MV-4-11 (cell line): ENCODE measurements at places on chromosomes 7 and 10.

DNA sequence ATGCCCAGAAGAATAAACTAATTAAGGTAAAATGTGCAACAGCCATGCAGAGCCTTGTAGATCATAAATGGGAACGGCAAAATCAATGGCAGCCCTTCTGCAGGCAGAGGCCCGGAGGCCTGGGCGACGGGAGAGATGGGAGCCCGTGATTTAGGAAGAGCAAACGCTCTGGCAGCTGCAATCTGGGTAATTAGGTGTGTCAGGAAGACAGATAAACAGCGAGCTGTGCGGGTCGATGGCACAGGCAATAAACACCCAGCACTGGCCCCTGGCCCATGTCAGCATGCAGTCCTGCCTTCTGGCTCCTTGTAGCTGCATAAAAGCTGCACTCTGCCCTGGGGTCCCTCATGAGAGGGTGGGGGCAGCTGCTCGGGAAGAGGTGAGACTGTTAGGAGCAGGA lies 78.0 kb downstream of the GOLGA7B start:
- no peak for DNase-seq

DNA sequence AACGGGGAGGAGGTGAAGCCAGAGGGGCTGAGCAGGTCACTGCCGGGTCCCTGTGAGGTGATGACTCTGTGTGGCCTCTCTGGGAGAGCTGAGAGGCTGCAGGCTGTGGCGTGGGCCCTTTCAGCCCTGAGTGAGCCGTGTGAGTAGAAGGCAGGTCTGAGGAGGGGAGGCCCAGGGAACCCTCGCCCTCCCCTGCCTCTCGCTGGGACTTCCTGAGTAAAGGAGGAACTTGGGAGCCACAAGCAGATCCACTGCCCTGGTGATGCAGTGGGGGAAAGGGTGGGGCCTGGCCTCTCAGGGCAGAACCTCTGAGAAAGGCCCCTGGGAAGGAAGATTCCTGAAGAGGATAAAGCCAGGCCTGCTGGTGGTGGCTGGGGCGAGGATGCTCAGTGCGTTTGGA lies 22.8 kb downstream of the EEPD1 start:
- DNase-seq: peak; percentile 78

DNA sequence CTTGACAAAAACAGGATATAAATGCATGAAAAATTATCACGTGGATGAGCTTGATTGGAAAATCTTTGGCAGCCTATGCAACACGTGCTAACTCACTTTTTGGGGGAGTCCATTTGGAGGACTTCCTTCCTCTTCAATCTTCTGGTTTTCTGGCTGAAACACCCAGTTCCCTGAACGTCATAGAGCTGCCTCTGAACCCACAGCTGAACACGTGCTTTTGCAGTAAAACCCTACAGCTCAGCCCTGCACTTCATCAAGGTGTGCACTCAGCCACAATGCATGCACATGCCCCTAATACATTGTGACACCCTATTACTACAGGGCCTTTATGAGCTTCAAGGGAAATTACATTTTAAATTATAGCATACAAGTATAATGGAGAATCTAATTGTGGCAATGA lies 808.7 kb upstream of the AUTS2 start:
- peak; percentile 14 for DNase-seq

DNA sequence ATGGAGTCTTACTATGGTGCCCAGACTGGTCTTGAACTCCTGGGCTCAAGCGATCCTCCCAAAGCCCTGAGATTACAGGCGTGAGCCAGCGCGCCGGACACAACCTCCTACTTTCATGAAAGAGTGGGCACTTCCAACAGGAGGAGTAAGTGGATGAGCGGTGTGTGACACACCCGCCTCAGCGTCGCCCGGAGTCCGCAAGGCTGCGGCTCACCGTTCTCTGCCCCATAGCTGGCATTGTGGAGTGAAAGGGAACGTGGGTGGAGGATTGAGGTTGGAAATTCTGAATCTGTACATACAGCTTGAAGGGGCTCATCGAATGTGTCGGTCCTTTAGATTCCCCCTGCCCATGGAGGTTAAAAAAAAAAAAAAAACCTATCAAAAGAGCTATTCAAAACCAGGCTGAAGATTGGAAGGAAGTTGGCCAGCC lies 524 bp upstream of the PRXL2A start:
- no peak for DNase-seq

DNA sequence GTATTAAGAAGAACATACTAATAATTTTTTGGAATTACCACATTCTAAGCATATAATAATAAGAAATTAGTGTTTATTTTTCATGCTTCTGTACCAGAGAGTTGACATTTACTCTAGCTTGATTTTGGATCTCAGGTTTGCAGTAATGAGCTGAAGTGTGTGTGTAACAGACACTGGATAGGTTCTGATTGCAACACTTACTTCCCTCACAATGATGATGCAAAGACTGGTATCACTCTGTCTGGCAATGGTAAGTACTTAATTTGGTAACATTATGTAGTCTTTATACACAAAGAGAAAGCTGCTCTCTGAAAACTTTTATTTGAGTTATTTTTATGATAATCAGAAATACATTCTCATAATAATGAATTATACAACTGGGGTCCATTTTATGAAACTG lies 54.1 kb downstream of the SRI start:
- no peak for DNase-seq

- DNase-seq: no peak
Measured at GRCh38 chr10:131736321-131736980, 164.4 kb upstream of the PPP2R2D start.

DNA sequence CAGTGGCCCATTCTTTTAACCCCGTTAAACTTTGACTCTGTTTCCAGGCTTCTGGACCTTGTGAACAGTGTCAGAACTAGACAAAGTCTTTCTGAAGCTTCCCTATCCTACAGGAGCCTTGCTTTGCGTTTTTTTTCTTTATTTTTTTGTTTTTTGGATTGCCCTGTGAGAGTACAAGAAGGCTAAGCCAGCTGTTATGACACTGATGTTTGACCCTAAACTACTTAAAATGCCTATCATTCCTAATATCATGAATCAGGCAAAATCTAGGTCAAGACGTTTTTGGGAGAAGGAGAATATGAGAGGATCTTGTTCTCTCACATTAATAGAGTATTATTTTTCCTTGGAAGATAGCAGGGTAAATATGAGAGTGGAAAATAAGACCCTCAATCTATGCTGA lies 79.8 kb downstream of the EPDR1 start:
- no peak for DNase-seq

- peak; percentile 66 for DNase-seq
Measured at GRCh38 chr10:80462981-80463741, 9.1 kb downstream of the TSPAN14 start.
